CMK (cell line): ENCODE measurements at places on chromosomes 1 and 21.
A peak's percentile ranks its signal among the peaks of the same experiment; 100 is the strongest.

GRCh38 chr1:50458507-50458906 lies 35.3 kb upstream of the DMRTA2 start:
- DNase-seq: no peak

GRCh38 chr1:86150553-86151055 lies 6.0 kb downstream of the COL24A1 start:
- DNase-seq: no peak

- DNase-seq: no peak
Observed at GRCh38 chr1:205769641-205770365, 5.5 kb downstream of the RAB29 start.

GRCh38 chr1:243849421-243850201 lies 432 bp downstream of the AKT3 start:
- no peak for DNase-seq

- DNase-seq: peak; percentile 94
Observed at GRCh38 chr1:34378968-34379856, 202.5 kb downstream of the C1orf94 start.

- DNase-seq: no peak
Observed at GRCh38 chr1:88503646-88504045, 180.4 kb upstream of the PKN2 start.

GRCh38 chr1:53051676-53052075 lies 10.3 kb upstream of the PODN start:
- DNase-seq: no peak

DNA sequence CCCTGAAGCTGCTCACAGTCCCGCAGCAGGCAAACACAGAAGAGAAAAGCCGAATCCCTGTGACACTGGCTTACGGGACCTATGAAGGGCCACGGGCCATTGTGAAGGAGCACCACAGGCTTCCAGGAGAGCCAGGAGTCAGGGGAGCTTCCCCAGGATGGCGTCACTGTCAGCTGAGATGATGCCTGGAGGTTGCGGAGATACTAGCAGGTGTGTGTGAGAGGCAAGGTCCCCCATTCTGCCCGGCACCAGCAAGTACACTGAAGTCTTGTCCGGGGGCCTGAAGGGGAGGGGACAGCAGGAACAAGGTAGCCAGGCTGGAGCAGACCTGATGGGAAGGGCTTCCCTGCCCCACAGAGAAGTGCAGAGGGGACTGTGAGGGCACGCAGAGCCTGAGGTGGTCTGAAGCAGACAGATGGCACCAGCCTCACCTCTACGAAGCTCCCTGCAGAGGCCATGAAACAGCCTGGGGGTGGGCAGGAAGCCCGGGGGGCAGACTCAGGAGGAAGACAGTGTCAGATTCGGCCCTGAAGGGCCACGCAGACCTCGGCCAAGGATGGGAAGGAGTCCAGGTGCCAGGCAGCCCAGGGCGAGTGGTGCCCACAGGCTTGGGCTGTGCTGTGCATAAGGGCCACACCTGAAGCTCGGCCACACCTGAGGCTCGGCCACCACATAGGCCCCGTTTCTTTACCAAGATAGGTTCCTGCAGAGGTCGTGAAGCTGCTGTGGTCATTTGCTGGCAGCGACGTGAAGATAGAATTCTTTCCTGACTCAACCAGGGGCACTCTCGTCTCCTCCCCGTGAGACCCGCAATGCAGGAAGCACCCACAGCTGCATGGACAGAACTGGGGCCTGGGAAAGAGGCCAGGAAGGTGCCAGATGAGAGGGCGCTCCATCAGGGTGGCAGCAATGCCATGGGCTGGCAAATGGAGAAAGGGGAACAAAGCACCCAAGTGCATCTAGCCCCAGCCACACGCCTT lies 10.1 kb downstream of the TCP10L start:
- no peak for DNase-seq

GRCh38 chr1:245879091-245879490 lies 628.0 kb downstream of the SMYD3 start:
- no peak for DNase-seq

- peak; percentile 100 for DNase-seq
Observed at GRCh38 chr1:235328271-235329138, at the start of gene GGPS1. GGPS1 (plus strand) TSS chr1:235328570; CDS start chr1:235335265, 6,695 bp downstream.

- no peak for DNase-seq
Observed at GRCh38 chr1:210437111-210437510, 108.4 kb downstream of the HHAT start.

- DNase-seq: no peak
Observed at GRCh38 chr1:2823921-2824610, 22.6 kb upstream of the TTC34 start.

- DNase-seq: no peak
Observed at GRCh38 chr1:246876431-246876830, 55.3 kb downstream of the AHCTF1 start.

DNA sequence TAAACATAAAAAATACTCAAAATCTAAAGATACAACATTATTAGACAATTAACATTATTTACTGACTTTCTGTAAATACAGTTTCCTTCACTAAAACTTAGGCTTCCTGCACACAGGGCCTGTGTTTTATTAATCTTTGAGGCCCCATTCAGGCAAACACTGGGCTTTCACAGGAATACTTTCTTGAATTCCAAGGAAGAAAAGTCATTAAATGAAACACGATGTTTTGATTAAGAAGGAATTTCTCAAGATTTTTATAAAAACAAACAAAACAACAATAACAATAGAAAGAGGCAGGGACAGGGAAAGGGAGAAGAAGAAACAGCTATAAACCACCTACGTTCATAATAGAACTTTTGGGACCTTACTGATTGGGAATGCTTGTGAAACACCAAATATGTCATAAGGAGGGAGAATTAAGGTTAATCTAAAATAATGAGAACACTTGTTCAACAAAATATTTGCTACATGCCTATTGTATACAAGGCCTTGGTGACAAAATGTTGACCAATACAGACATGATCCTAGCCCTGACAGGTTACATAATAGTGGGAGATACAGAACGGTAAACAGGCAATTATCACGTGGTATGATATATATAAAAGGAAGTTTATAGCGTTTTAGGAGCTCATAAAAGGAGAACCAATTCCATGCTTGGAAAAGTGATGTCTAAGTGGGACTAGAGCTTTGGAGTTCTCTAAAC lies 3.6 kb downstream of the DDAH1 start:
- DNase-seq: no peak

GRCh38 chr1:68819190-68819829 lies 322.4 kb upstream of the DEPDC1 start:
- DNase-seq: peak; percentile 3

DNA sequence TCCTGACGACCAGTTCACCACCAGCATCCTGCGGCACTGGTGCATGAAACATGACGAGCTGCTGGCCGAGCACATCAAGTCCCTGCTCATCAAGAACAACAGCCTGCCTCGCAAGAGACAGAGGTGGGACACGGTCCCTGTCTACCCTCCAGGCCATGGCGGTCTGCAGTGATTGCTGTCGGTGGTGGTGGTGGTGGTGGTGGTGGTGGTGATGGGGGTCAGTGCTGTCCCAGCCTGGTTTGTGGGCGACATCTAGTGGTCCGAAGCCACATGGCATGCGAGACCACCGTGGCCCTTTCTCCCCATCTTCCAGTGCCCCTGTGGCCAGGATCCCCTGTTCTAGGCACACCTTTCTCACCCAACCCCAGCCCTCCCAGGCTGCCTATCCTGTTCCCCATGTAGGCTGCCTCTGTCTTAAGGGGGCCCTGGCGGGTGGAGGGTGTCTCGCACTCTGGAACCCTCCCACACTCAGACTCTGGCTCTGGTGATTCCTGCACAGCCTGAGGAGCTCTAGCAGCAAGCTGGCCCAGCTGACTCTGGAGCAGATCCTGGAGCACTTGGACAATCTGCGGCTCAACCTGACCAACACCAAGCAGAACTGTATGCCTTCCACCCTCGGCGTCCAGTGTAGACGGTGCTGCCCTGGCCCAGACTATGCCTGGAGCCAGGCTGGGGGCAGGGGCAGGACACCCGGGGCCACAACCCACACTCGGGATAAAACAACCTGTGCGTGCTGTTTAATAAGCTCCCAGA lies 3.2 kb upstream of the SLC27A3 start:
- no peak for DNase-seq

DNA sequence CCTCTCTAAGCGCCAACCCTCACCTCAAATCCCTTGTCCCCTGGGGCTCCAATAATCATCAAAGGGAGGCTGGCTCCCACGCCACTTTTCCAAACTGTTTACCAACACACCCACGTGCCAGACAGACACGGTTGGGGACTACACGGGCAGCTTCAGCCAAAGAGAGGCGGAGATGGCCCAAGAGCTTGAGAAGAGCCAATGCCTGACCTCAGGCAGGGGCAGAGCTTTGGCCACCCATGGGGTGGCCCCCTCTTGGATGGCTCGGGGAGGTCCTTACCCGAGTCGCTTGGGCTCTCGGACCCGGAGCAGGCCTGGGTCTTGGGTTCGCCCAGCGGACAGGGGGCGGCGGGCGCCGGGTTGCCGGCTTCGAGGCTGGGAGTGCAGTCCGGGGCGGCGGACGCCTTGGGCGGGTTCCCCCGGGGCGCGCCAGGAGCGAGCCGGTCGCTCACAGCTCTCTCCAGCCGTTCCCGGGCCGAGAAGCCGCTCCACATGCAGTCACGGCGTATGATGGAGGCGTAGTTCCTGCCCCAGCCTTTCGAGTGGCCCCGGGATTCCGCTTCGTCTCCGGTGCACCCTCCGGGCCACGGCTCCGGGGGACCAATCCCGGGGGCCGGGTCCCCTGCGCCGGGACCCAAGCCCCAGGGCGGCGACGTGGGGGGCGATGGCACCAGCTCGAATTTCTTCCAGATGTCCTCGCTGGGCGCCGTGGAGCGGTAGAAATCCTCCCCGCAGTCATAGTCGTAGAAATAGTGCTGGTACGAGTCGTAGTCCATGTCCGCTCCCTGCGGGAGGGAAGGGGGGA lies 854 bp downstream of the MYCL start:
- no peak for DNase-seq

- no peak for DNase-seq
Observed at GRCh38 chr21:32359719-32360260, 33.0 kb downstream of the URB1 start.

GRCh38 chr1:28926629-28927265 lies 12.4 kb downstream of the EPB41 start:
- DNase-seq: peak; percentile 85

DNA sequence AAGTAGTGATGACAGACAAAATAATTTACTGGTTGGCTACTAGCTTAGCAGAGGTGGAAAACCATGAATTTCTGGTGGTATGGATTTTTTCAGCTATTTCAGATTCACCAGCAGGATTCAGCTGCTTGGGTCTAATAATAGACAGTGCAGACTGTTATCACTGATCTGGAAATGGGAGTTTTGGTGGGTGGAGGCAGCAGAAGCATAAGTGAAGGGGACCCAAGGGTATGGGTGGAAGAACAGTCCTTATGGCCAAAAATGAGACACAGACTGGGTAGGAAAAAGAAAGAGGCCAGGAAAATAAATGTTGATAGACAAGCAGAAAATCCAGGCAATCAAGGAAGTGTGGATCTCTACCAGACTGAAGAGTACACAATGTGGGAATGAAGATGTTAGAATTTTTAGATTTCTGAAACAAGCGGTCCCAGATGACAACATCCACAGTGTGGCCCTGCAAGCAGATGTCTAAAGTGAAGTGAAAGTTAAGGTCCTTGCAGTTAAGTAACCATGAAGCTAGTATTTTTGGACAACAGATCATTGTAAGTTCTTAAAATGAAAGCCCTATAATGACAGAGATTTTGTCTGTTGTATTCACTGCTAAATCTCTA lies 24.7 kb downstream of the LYST start:
- no peak for DNase-seq

- DNase-seq: no peak
Observed at GRCh38 chr1:109199710-109200109, 14.0 kb upstream of the SARS1 start.

- DNase-seq: no peak
Observed at GRCh38 chr21:43029785-43030184, 45.9 kb downstream of the CBS start.

- DNase-seq: no peak
Observed at GRCh38 chr1:209051570-209051969, 531.9 kb upstream of the CAMK1G start.

- DNase-seq: peak; percentile 38
Observed at GRCh38 chr1:234322979-234323378, 50.3 kb upstream of the COA6 start.

DNA sequence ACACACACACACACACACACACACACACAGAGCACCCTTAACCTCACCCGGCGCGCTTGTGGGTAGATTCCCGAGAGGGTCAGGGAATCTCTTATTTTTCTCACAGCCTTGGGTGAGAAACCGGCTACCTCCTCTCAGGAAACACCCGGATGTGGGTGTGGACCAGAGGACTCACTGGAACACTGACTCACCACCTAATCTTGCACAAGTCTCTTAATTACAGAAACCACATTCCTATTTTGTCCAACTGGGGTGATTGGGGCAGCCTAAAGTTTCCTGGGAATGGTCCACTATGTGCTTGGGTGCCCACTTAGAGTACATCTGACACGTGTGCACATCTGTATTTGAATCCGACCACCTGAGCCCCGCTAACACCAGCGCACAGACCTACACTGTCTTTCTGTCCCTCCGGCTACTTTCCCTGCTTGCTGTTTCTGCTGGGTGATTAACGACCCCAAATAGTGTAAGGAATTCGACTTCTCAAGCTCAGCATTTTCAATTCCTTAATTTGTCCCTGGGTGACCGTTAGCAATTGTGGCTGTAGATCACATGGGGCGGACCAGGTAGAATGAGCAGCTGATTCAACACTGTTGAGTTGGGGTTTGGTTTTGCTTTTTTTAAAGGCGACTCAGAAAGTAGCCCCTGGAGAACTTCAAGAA lies 14.0 kb upstream of the TBX15 start:
- DNase-seq: no peak

- no peak for DNase-seq
Observed at GRCh38 chr1:210755991-210756659, 377.8 kb downstream of the KCNH1 start.

- no peak for DNase-seq
Observed at GRCh38 chr21:17777072-17777765, 41.9 kb downstream of the C21orf91 start.
